ENCODE measurements at places on chromosomes 12 and 14. TPM values are rescaled to one million over a fixed set of nuclear protein-coding genes. Genes with fewer than 3 reads are reported as not detected.

The STON2 gene
- total RNA-seq = 52.5 TPM

The FGF6 gene
- not detected for total RNA-seq

The NR1H4 gene
- not detected for total RNA-seq

The PLEKHG7 gene
- total RNA-seq = not detected

The TAS2R8 gene
- not detected for total RNA-seq

The OR4M1 gene
- not detected for total RNA-seq

The GZMH gene
- total RNA-seq = not detected

The PZP gene
- not detected for total RNA-seq

The TMPRSS12 gene
- total RNA-seq = not detected

The NUAK1 gene
- 4.6 TPM for total RNA-seq

The HNF1A gene
- total RNA-seq = not detected

The GSC gene
- 0.51 TPM for total RNA-seq

The CDH24 gene
- total RNA-seq = 5.6 TPM

The SLC25A47 gene
- under 0.01 TPM for total RNA-seq

The TMEM253 gene
- total RNA-seq = not detected

The SERPINA10 gene
- not detected for total RNA-seq

Measured in fibroblast of lung (primary cell).